Sigmoid colon (tissue), 7 donors: ENCODE measurements at places on chromosomes 11 and 22.

- H3K27me3 ChIP-seq = no peaks in the 10 kb centered on the region
- H3K36me3 ChIP-seq = no peaks in the 10 kb centered on the region
- no peak overlapping the region for H3K27ac ChIP-seq
- H3K4me3 ChIP-seq = no peak overlapping the region
- no peaks in the 10 kb centered on the region for H3K4me1 ChIP-seq
These were observed 426.7 kb downstream of the MIAT start for GRCh38 chr22:27084130-27084529.

DNA sequence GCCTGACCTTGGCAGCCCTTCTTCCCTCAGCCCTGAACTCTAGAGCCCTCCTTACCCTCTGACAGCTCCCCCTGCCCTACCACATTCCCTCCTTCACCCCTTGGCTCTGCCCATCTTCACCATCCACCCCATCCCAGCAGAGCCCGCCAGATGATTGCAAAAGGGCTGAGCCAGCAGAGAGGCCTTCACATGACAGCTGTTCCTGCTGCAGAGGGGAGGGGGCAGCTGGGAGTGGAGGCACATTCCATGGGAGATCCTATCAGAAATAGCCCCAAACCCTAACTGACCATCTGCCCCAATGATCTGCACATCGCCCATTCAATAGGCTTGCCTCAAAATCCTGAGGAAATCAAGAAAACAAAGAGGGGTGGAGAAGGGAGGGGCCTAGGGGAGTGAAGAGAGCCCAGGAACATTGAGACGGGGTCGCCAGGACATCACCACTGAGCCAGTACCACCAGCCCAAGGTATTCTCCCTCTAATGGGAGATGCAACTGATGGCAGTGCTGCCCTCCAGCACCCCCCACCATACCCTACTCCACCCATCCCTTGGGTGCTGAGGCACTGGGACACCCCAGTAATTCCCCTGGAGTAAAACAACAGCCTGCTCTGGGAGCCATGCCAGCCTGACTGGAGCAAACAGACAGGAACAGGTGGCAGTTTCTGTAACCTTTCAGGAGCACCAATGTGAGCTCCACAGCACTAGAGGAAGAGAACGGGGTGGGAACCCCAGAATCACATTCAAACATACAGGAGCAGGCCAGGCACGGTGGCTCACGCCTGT lies 8.0 kb upstream of the AHNAK start:
- no peaks in the 10 kb centered on the region for H3K27me3 ChIP-seq
- H3K27ac ChIP-seq = peak overlapping the region; percentile 96
- no peak overlapping the region for H3K4me3 ChIP-seq
- peak; percentile 72 for DNase-seq
- H3K4me1 ChIP-seq = peaks cover 72% of the 10 kb centered on the region

DNA sequence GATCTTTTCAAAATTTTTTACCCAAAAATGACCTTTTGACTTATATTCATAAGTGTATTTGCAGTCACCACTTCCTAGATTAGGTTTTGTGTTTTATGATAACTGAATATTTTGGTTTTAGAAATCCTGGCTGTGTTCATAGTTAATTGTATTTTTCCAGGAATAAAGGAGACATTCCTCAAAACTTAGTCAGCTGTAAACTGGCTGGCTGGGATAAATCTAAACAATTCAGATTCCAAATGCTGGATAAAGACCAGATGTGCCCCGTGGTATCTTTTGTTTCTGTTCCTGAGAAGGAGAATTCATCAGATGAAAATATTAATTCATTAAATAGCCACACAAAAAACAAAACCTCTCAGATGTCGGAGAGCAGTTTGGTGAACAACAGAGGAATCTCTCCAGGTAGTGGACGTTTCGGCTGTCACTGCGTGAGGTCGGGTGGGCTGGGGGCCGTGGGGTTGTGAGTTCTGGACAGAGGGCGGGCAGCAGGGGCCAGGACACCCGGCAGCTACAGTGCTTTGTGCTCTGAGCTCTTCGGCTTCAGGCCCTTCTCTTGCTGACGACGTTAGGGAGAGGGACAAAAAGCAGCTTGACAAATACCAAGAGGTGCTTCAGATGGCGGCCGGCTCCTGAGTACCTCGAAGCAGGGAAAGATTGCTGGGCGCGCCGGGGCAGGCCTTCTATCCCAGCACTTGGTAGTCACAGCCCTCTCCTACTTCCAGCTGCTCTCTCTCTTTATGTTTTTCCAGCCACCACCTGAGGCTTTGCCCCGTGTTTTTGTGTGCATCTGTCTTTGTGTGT lies 24.6 kb downstream of the MOV10L1 start:
- no peaks in the 10 kb centered on the region for H3K27me3 ChIP-seq
- no peak overlapping the region for H3K27ac ChIP-seq
- DNase-seq = no peak
- no peaks in the 10 kb centered on the region for H3K36me3 ChIP-seq

- H3K27ac ChIP-seq = no peak overlapping the region
These were observed 13.2 kb upstream of the TMPRSS6 start for GRCh38 chr22:37122598-37123180.

GRCh38 chr22:30234786-30235470 lies 11.6 kb downstream of the LIF start:
- no peaks in the 10 kb centered on the region for H3K27me3 ChIP-seq
- no peaks in the 10 kb centered on the region for H3K36me3 ChIP-seq
- H3K4me1 ChIP-seq = peaks cover 16% of the 10 kb centered on the region
- H3K4me3 ChIP-seq = no peak overlapping the region
- no peak overlapping the region for H3K27ac ChIP-seq

- H3K4me1 ChIP-seq = peaks cover 74% of the 10 kb centered on the region
- peaks cover 5% of the 10 kb centered on the region for H3K36me3 ChIP-seq
- H3K27me3 ChIP-seq = no peaks in the 10 kb centered on the region
These were observed 5.0 kb downstream of the MICALL1 start for GRCh38 chr22:37910890-37911672.

GRCh38 chr11:70440206-70440605 lies 41.9 kb downstream of the CTTN start:
- H3K27me3 ChIP-seq = no peaks in the 10 kb centered on the region
- no peak for DNase-seq
- peaks cover 39% of the 10 kb centered on the region for H3K36me3 ChIP-seq
- no peaks in the 10 kb centered on the region for H3K4me1 ChIP-seq
- H3K27ac ChIP-seq = no peak overlapping the region
- no peak overlapping the region for H3K4me3 ChIP-seq

DNA sequence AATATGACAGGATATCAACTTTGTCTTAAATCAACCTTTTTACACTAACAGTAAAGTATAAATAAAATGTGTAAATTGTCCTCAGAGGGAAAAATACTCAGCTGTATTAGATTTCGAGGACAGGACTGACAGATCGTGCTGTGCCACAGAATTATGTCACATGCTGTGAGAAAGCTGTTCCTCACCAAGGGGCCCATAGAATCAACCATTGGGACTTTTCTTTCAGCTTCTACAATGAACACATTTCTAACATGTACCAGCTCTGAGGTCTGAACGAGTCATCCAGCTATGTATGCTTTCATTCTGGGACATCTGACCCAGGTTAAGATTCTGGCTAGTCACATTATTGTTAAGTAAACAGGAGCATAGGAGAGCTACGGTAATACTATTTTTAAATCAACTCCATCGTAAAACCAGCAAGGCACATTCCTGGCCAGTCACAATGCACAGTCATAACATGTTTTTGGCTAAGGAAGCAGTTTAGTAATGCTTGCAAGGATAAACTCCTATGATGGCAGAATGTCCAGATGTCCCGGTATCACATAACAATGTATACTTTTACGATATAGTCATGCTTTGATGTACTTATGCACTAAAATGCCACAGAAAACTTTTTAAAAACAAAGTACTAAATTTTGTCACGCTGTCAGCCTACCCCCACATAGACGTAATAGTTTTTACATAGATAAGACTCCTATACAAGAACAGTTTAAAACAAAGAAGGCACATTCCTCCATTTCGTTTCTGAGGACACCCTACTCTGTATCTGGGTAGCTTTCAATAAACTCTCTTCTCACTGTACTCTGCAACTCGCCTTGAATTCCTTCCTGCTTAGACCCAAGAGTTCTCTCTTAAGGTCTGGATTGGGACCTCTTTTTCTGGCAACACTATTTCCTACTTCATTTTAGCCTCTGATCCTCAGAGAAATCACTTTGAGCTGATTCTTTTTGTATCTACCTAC lies 27.4 kb downstream of the ZNF214 start:
- H3K4me1 ChIP-seq = peaks cover 12% of the 10 kb centered on the region
- H3K4me3 ChIP-seq = peak overlapping the region; percentile 11
- peak overlapping the region; percentile 31 for H3K27ac ChIP-seq
- no peaks in the 10 kb centered on the region for H3K36me3 ChIP-seq
- DNase-seq = no peak
- no peaks in the 10 kb centered on the region for H3K27me3 ChIP-seq

- H3K27ac ChIP-seq = peak overlapping the region; percentile 67
- no peak for DNase-seq
- no peaks in the 10 kb centered on the region for H3K36me3 ChIP-seq
- H3K4me3 ChIP-seq = peak overlapping the region; percentile 69
These were observed 699 bp upstream of the SDF2L1 start for GRCh38 chr22:21641417-21641788.

DNA sequence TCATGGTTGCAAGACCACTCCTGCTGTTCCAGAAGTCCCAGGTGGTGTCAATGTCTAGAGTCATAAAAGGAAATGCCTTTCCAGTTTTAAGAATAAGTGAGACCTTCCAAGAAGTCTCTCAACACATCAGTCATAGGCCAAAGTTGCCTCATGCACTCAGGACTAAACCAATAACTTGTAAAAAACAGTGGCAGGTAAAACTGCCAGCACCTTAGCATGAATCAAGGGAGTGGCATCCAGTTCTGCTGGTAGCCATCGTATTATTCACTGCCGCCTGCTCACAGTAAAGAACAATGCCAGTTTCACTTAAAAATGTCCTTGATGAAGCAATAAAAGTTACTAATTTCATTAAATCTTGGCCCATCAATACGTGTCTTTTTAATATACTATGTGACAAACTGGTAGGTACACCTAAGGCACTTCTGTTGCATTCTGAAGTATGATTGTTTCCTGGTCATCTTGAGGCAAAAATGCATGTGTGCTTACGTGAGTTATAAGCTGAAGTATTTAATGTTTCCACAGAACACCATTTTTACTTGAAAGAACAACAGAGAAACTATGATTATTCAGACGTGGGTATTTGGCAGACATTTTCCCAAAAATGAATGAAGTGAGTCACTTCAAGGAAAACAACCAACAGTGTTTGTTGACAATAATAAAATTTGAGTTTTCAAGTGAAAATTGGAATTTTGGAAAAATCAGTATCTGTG lies 125.2 kb upstream of the SNX19 start:
- no peaks in the 10 kb centered on the region for H3K4me1 ChIP-seq
- H3K36me3 ChIP-seq = no peaks in the 10 kb centered on the region
- H3K4me3 ChIP-seq = no peak overlapping the region
- no peak for DNase-seq
- no peaks in the 10 kb centered on the region for H3K27me3 ChIP-seq

GRCh38 chr22:39170825-39171622 lies 18.5 kb upstream of the CBX7 start:
- H3K27ac ChIP-seq = peak overlapping the region; percentile 24
- H3K36me3 ChIP-seq = no peaks in the 10 kb centered on the region
- peaks cover 34% of the 10 kb centered on the region for H3K4me1 ChIP-seq

GRCh38 chr11:133889893-133890292 lies 44.6 kb upstream of the SPATA19 start:
- H3K27ac ChIP-seq = no peak overlapping the region
- H3K36me3 ChIP-seq = no peaks in the 10 kb centered on the region
- no peak overlapping the region for H3K4me3 ChIP-seq
- DNase-seq = peak; percentile 24
- peaks cover 4% of the 10 kb centered on the region for H3K4me1 ChIP-seq
- no peaks in the 10 kb centered on the region for H3K27me3 ChIP-seq

DNA sequence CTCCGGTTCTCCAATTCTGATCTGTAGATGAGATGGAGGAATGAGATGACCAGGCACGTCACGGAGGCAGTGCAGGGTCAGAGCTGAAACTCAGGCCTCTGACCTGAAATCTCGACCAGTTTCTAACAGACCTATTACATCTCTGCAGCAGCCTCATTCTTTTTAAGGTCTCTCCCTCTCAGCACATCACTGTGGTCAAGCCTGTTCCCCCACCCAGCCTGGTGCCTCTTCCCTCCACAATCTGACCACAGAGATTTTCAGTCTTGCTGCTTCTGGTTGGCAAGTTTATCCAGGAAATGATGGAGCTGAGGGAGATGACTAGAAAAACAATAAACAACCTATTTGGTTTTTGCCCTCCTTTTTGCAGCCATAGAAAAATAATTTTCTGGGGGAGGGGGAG lies 9.5 kb downstream of the GRAMD1B start:
- H3K4me3 ChIP-seq = no peak overlapping the region
- no peak overlapping the region for H3K27ac ChIP-seq
- H3K36me3 ChIP-seq = no peaks in the 10 kb centered on the region
- H3K27me3 ChIP-seq = no peaks in the 10 kb centered on the region

GRCh38 chr11:79522626-79523025 lies 81.8 kb upstream of the TENM4 start:
- H3K27ac ChIP-seq = no peak overlapping the region
- H3K27me3 ChIP-seq = no peaks in the 10 kb centered on the region
- no peak overlapping the region for H3K4me3 ChIP-seq
- H3K36me3 ChIP-seq = no peaks in the 10 kb centered on the region

DNA sequence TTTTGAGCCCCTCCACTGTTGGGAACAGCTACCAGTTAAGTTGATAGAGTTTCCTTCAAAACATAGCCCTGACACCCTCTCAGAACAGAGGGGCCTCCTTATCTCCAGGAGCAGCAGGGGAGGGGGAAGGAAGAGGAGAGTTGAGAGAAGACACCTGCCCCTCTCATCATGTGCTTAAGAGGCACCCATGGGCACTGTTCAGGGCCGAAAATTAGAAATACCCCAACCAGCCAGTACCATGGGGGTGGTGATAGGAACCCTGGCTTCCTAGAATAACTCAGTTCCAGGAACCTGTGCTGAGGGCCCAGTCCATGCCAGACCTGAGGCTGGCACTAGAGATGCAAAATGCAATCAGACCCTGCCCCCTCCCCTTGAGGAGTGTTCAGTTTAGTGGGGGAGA lies 9.3 kb upstream of the GDPD5 start:
- H3K4me3 ChIP-seq = no peak overlapping the region
- no peaks in the 10 kb centered on the region for H3K27me3 ChIP-seq
- H3K27ac ChIP-seq = no peak overlapping the region
- H3K36me3 ChIP-seq = no peaks in the 10 kb centered on the region
- no peak for DNase-seq

DNA sequence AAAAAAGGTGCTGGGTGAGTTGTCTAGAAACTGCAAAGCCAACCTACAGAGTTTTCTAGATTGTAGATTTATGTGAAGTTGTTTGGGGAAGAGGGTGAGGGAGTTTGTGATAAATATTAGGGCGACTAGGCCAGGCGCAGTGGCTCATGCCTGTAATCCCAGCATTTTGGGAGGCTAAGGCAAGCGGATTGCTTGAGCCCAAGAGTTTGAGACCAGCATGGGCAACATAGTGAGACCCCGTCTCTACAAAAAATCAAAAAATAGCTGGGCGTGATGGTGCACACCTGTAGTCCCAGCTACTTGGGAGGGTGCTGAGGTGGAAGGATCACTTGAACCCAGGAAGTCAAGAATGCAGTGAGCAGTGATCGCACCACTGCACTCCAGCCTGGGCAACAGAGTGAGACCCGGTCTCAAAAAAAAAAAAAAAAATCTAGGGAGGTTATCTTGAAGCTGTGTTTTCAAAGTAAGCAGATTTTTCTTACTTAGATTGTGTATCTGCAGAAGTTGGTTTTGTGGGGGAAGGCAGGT lies 844 bp downstream of the APOL6 start:
- DNase-seq = no peak
- peak overlapping the region; percentile 90 for H3K27ac ChIP-seq
- H3K4me1 ChIP-seq = peaks cover 36% of the 10 kb centered on the region

GRCh38 chr11:79485694-79486093 lies 44.9 kb upstream of the TENM4 start:
- H3K27me3 ChIP-seq = no peaks in the 10 kb centered on the region
- H3K4me3 ChIP-seq = no peak overlapping the region
- H3K4me1 ChIP-seq = no peaks in the 10 kb centered on the region
- H3K36me3 ChIP-seq = no peaks in the 10 kb centered on the region
